ENCODE measurements at places on chromosomes 2 and 18.

- no peak for DNase-seq
These were observed 80.2 kb downstream of the CDK15 start for GRCh38 chr2:201886504-201886903.

- DNase-seq = no peak
These were observed 12.5 kb upstream of the RAB31 start for GRCh38 chr18:9695605-9696004.

- no peak for DNase-seq
These were observed 65.6 kb downstream of the ATP8B1 start for GRCh38 chr18:57737400-57738060.

GRCh38 chr2:211401328-211401727, 844.9 kb downstream of the CPS1 start:
- no peak for DNase-seq

- DNase-seq = no peak
These were observed 73.8 kb downstream of the CD28 start for GRCh38 chr2:203780231-203780630.

GRCh38 chr2:39975476-39976020, 196.5 kb upstream of the THUMPD2 start:
- no peak for DNase-seq

DNA sequence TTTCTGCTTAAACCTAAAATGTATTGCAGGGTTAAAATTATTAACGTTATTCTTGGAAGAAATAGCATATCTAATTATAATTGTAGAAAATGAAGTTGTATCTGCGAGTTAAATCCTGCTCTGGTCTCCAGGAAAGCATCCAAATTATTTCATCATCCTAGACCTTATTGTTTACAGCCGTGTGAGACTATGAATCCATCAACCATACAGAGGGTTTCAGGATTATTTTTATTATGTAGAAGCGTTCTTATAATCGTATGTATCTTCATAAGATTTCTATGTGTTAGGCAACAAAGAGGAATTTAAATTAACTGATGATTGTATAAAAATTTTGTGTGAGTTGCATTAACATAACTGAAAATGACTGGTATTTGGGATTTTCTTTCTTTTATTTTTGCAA, 14.5 kb upstream of the DSC3 start:
- no peak for DNase-seq

DNA sequence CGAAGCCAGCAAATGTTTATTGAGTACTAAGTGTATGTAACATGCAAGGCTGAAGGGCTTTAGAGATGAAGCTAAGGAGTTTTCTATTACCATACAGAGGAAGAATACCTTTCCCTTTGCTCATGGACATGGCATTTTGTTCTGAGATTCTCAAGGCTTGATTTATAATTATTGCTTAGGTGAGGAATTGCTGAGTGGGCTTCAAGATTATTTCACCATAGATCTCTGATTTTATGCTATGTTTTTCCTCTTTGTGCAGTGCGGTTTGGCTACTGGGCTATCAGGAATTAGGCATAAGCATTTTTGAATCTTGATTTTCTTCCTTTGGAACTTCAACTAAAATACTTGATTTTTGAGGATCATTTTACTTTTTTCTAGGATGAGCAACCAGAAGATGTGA, 42.5 kb downstream of the VRK2 start:
- no peak for DNase-seq

- no peak for DNase-seq
These were observed 419.1 kb downstream of the PARD3B start for GRCh38 chr2:204964414-204964813.

- no peak for DNase-seq
These were observed 44.8 kb upstream of the PHLPP1 start for GRCh38 chr18:62670573-62670972.

- no peak for DNase-seq
These were observed 40.2 kb downstream of the TMEM177 start for GRCh38 chr2:119719261-119719627.

DNA sequence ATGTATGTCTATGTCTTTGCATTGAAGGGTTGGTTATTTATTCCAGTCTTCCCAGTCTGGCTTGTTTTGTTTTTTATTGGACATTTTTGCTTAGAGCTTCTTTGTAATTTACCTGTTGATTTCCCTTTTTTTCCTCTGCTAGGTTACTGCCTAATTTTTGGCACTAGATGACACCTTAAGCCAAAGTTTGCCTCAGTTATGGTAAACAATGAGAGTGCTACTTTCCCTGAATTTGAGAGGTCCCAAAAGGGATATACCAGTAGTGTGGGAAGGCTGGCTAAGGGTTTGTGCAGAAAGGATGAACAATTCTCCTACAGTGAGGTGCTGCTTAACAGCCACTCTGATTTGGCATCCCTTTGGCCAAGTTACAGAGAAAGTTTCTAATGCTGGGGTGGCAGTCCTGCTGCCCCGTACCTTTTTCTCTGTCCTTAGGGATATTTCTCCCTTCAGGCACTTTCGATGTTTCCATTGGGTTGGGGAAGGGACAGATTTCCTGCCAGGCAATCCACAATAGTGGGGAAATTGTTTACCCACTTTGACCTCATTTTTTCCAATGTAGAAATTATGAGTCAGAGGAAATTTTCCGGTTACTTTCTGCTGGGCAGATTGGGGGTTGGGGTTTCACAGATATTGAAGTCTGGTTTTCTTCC, 354.9 kb downstream of the PTPRM start:
- DNase-seq = no peak

- DNase-seq = no peak
These were observed 311.9 kb upstream of the HDAC4 start for GRCh38 chr2:239712755-239713154.

DNA sequence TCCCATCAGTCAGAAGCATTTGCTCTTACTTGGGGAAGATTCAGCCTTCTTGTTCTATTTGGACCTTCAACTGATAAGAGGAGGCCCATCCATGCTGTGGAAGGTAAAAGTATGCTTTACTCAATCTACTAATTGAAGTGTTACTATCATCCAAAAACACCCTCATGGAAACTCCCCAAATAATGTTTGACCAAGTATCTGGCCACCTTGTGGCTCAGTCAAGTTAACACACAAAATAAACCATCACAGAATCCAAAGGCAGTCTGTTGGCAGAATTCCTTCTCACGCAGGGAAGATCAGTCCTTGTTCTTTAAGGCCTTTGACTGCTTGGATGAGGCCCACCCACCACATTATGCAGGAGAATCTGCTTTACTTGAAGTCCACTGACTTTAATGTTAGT, 531.2 kb upstream of the SMIM21 start:
- no peak for DNase-seq

- DNase-seq = no peak
These were observed 438.3 kb downstream of the SPAG16 start for GRCh38 chr2:213722565-213722964.

GRCh38 chr2:188235364-188235763, 56.3 kb upstream of the GULP1 start:
- no peak for DNase-seq

DNA sequence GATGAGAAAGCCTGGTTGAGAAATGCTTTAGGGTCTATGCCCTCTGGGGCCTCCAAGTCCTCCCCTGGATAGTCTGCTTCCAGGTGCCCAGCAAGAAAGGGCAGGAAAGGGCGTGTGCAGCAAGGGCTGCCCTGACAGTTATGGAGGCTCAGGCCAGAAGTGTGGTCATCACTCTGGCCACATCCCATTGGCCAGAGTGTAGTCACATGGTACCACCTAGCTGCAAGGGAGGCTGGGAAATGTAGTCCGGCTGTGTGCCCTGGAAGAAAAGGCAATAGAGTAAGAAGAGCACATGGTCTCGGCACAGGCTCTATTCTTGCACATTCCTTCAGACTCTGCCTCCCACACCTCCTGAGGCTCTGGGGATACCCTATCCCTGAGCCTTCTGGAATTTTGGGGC, 35.7 kb downstream of the ODC1 start:
- no peak for DNase-seq

DNA sequence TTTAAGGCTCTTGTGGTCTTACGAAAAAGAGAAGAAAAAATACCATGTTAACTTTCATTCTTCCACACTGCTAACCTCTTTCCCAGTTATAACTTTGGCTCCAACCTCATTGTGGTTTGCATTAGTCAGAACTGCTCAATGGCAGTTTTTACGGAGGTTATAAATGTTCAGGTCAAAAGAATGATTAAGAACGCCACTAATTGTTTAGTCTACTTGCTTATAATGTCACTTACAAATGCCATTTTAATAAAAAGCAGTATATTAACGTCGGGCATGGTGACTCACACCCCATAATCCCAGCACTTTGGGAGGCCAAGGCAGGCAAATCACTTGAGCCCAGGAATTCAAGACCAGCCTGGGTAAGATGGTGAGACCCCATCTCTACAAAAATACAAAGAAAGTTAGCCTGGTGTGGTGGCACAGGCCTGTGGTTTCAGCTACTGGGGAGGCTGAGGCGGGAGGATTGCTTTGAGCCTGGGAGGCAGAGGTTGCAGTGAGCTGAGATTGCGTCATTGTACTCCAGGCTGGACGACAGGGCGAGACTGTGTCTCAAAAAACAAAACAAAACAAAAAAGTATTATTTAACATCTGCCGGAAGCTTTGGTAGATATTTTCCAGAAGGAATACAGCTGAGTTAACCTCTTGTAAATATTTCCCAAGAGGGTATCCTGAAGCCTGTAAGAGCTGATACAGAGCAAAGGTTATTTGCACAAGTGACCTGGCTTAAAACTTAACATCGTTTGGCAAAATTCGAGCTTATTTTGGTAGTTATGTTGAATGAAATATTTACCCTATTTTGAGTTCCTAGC, 5.1 kb downstream of the AGPS start:
- DNase-seq = no peak

- no peak for DNase-seq
These were observed 162.7 kb upstream of the NRXN1 start for GRCh38 chr2:51194656-51195055.

- peak; percentile 56 for DNase-seq
These were observed 7.0 kb downstream of the SLC35F6 start for GRCh38 chr2:26770986-26771586.

DNA sequence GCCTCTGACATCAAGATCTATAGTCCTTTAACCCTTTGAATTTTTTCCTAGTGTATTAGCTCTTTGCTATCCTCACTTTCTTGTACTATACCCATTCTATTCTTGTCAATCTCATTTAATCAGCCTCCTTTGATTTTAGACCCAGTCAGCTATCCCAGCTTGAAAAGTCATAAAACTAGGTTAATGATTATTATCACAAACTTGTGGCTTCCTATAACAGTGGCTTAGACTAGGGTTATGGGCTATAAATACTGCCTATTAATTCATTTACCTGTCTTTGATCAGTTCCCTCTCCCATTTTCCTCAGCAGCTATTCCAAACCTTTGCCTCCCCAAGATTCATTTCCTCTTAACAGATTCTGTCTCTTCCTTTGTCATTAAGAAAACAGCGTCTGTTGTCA, 174.8 kb downstream of the UBR3 start:
- DNase-seq = no peak

DNA sequence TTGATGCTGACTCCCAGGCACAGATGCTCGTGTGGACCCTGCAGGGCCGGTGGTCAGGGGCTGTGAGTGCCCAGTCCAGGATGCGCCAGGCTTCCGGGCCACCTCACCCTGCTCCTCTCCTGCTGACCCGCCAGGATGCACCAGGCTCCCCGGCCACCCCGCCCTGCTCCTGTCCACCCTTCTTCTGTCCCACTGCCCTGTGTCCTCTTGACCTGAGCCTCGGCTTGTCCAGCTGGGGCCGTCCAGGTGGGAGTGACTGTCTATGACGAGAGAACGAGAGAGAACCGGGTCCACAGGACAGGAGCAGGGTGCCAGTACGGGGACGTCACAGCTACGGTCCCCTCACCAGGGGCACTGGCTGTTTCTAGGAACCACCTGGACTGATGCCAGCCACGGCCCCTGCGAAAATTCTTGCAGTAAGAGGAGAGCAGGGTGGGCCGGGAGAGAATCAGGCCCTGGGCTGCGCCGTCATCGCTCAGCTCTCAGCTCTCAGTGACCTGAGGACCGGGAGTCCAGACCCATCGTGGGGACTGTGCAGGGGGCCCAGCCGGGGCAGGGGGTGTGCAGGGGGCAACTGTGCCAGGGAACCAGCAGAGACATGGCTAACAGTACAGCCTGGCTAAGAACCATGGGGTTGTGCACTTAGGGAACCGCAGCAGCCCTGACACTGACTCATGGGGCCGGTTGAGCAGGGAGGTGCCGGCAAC, 12.9 kb upstream of the NFATC1 start:
- no peak for DNase-seq

DNA sequence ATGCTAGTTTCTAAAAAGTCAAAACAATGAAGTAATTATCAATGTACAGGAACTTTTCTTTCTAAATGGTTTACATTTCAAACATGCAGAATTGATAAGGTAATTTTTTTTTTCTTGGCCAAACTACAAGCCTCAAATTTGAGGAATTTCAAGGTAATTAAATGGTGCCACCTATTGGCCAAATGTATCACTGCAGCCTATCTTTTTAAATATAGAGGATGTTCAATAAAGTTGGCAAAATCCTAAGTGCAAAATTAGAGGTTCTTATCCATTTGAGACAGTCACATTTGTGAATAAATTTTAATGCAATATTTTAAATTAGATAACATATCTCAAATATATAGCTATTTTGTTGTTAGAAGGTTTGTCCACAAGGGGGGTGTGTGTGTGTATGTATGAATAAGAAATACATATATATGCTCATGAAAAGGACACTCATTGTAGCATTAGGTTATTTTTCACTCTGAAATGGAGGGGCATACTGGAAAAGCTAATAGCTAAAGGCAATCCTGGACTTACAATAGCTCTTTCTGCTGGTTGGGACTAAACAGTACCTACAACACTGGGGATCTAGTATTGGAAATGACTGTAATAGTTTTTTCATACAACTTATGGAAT, 26.2 kb downstream of the MMADHC start:
- no peak for DNase-seq

GRCh38 chr2:82340578-82341053, 2036.1 kb upstream of the LRRTM1 start:
- no peak for DNase-seq

GRCh38 chr18:6069539-6069938, 174.2 kb upstream of the TMEM200C start:
- DNase-seq = no peak
